ENCODE measurements at places on chromosomes 2 and 18. TPM values are rescaled to one million over a fixed set of nuclear protein-coding genes. Genes with fewer than 3 reads are reported as not detected.

- DNase-seq = no peak
These were observed 40.3 kb upstream of the TEX51 start for GRCh38 chr2:126858436-126858835.

GRCh38 chr2:231655488-231655887, 52.8 kb upstream of the PTMA start:
- DNase-seq = no peak

DNA sequence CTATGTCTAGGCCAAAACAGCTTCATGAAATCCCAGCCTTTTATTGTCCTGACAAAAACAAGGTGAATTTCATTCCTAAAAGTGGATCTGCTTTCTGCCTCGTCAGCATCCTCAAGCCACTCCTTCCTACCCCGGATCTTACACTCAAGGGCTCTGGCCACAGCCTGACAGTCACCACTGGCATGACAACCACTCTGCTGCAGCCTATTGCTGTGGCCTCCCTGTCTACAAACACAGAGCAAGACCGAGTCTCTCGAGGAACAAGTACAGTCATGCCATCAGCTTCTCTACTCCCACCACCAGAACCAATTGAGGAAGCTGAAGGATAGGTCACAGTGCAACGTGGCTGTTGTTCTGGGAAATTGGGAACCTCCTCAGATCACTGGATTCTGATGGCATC, 106.1 kb downstream of the ICA1L start:
- no peak for DNase-seq

GRCh38 chr2:67854103-67854743, 208.6 kb downstream of the C1D start:
- DNase-seq = no peak

- DNase-seq = no peak
These were observed 53.4 kb downstream of the FHOD3 start for GRCh38 chr18:36350839-36351469.

GRCh38 chr18:59301929-59302328, 16.5 kb downstream of the CPLX4 start:
- no peak for DNase-seq

- no peak for DNase-seq
These were observed 82.6 kb upstream of the HNMT start for GRCh38 chr2:137881711-137882110.

DNA sequence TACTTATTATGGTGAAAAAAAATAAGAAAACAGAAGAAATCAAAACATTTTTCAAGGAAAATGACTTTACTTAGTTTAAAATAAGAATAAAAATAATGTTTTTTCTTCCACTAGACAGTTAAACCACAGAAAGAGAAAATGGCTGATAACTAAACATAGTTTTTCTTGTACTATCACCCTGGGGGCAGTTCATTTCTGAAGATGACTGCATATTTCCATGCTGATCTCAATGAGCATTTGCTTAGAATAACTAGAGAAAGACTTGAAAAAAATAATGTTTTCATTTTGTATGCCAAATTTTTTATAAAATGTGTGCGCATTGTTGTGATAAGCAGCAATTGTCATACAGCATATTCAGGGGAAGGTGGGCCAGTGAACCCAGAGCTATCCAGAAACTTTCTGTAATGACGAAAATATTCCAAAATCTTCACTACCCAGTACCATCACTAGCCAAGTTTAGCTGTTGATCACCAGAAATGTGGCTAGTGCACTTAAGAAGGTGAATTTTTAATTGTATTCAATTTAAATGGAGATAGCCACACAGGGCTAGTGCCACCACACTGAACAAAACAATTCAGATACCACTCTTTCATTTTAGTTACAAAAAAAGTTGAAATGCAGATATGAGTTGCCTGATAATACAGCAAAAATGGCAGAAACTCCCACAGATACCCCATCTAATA, 513.4 kb upstream of the NETO1 start:
- DNase-seq = no peak

The GREB1 gene
- total RNA-seq = 61.2 TPM

The POTEF gene
- total RNA-seq = 1.9 TPM
